ENCODE measurements at places on chromosomes 1 and 21. TPM values are rescaled to one million over a fixed set of nuclear protein-coding genes. Genes with fewer than 3 reads are reported as not detected.

Gene MYBPH
- 0.40 TPM for polyA plus RNA-seq

Gene TSTD1
- 67.7 TPM for polyA plus RNA-seq

DNA sequence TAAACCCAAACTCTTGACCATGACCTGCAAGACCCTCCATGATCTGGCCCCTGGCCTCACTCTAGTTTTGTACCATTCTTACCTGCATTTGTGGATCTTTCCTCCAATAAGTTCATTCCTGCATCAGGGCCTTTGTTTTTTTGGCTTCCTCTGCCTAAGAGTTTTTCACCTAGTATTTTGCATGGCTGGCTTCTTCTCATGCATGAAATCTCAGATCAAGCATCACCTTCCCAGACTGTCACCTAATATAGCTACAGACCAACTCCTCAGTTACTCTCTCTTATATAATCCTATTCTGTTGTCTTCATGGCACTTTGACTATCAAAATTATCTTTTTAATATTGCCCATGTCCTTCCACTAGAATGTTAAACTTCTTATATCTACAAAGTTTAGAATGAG lies 54.2 kb downstream of the BTBD8 start:
- no peak for DNase-seq

- no peak for DNase-seq
Observed at GRCh38 chr21:41611966-41612606, 104.1 kb upstream of the TMPRSS2 start.

DNA sequence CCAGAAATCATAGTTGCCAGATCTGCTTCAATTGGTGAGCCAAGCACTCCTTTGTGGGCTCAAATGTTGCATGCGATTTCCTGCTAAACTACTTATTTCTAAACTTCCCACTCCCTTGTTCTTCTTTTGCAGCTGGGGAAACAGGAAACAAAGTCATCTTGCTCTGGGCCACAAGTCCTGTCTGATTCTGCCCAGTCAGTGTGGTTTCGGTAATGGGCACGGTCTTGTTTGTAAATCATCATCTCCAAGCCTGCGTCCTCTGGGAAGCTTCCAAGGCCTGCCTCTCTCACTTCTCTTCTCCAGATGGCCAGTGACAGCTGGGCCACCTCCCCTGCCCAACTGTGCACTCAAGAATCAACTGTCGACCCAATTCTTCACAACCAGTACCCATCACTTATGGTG lies 4.4 kb downstream of the S100A8 start:
- DNase-seq = no peak

Data from renal pelvis (tissue), 12 donors.